ENCODE measurements at places on chromosomes 1 and 21.

- no peak for DNase-seq
Observed at GRCh38 chr21:44847261-44848056, 26.0 kb downstream of the PTTG1IP start.

DNA sequence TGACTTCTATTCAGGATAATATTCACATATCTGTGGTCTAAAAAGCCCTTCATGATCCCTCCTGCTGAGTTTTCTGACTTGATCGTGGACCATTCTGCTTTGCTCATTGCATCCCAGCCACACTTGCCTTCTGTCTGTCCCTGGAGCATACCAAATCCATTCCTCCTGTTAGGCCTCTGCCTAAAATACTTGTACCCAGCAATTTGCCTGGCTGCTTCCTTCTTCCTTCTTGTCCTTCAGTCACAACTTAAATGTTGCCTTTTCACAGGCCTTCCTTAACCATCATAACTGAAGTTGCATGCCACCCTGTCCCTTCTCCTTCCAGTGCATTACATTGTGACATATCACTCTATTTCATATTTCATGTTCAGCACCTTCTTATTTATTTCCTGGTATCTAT lies 4.3 kb downstream of the CR2 start:
- DNase-seq: no peak

DNA sequence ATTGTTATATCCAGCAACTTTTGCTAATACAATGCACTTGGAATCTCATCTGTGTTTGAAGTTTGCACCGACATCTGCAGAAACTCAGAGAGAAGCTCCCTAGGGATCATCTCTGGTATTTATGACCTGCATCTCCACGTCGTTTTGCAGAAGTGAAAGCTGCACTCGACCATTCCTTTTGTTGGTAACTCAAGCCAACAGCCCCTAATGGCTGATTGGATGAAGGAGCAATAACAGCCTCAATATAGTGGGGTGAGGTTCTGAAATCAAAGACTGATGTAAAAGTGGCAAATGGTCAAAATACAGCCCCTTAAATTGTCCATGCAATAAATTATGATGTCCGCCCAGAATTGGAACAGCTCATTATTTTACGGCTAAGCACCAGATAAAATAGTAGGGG lies 344.2 kb upstream of the KAZN start:
- no peak for DNase-seq

GRCh38 chr1:89546082-89546889 lies 21.7 kb downstream of the LRRC8B start:
- no peak for DNase-seq

DNA sequence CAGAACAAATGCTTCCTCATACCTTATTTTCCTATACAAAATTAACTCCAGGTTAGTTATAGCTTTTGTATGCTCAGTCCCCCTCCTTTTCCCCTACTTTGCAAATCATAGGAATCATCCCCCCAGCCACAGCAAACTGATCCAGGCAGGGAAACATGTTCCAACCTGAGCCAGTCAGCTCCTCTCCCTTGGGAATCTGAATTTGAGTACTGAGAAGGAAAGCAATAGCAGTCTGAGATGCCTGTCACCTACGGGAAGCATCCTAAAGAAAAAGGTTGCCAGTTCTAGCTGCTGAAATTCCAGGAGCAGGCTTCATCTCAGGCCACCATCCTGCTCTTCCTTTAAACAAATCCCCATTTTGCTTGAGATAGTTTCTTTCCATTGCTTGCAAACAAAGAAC lies 6.9 kb downstream of the ADSS2 start:
- no peak for DNase-seq

Measured in CD4-positive, alpha-beta T cell treated with Interleukin-17A for 1 hour (primary cell).